ENCODE measurements at places on chromosomes 3 and 15.

- DNase-seq: no peak
These were observed 991.8 kb downstream of the GBE1 start for GRCh38 chr3:80769683-80770082.

- no peak for DNase-seq
These were observed 28.8 kb downstream of the GRAMD2A start for GRCh38 chr15:72168808-72169190.

GRCh38 chr15:56160966-56161365 is 82.7 kb downstream of the RFX7 start:
- no peak for DNase-seq

DNA sequence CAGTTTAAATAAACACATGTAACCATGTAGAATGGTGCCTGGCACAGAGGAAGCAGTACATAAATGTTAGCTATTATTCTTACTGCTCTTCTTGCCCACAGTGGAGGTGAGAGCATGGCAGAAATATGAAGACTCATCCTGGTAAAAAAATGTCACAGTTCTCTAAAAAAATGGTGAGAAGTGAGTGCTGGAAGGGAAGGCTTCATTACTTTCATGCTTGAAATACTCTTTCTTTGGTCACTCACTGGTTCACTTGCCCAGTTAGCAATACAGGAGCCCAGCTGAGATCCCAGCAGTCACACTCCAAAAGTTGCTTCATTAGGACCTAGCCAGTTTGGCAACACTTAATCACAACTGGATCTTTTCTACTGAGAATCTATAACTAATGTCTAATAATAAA is 1017.2 kb downstream of the TUSC7 start:
- DNase-seq: no peak

DNA sequence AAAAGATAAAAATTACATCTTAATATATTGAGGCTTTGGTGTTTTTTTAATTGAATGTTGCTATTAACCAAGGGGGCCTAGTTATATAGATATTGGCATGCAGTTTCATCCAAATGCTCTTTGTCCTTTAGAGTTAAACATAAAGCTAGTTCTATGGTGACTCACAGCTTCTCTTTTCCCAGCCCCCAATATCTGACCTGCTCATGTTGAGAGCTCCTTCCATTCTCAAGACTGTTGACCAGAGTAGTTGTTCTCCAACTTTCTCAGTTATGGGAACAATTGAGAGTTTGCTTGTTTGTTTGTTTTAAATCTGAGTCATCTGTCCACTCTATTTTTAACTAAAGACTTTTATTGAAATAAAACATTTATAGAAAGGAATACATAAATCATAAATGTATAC is 15.8 kb upstream of the RARB start:
- DNase-seq: no peak

DNA sequence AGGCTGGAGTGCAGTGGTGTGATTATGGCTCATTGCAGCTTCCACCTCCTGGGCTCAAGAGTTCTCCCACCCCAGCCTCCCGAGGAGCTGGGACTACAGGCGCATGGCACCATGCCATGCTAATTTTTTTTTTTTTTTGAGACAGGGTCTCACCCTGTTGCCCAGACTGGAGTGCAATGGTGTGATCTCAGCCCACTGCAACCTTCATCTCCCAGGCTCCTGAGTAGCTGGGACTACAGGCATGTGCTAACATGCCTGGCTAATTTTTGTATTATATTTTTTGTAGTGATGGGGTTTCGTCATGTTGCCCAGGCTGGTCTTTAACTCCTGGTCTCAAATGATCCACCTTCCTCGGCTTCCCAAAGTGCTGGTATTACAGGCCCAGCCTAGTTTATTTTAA is 4.0 kb downstream of the TEX9 start:
- no peak for DNase-seq

DNA sequence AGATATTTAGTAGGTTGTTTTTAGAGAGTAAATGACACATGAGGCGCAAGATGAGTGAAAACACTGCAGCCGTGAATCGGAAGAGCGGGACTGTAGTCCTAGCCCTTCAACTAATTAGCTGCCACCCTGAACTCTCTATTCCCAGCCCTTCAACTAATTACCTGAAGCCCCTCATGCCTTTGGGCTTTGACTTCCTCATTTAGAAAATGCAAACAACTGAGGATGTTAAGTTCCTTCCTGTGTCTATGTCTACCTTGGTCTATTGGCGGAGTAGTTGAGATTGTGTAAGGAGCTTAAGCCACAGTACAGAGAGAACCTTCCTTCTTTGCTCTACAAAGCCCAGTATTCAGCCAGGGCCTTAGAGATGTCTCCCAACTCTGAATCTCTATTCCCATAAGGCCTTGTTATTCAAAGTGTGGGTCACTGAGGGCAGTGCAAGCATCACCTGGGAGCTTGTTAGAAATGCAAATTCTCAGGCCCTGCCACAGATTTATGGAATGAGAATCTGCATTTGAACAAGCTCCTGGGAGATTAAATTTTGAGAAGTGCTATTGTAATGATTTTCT is 71.8 kb upstream of the SCN5A start:
- no peak for DNase-seq

DNA sequence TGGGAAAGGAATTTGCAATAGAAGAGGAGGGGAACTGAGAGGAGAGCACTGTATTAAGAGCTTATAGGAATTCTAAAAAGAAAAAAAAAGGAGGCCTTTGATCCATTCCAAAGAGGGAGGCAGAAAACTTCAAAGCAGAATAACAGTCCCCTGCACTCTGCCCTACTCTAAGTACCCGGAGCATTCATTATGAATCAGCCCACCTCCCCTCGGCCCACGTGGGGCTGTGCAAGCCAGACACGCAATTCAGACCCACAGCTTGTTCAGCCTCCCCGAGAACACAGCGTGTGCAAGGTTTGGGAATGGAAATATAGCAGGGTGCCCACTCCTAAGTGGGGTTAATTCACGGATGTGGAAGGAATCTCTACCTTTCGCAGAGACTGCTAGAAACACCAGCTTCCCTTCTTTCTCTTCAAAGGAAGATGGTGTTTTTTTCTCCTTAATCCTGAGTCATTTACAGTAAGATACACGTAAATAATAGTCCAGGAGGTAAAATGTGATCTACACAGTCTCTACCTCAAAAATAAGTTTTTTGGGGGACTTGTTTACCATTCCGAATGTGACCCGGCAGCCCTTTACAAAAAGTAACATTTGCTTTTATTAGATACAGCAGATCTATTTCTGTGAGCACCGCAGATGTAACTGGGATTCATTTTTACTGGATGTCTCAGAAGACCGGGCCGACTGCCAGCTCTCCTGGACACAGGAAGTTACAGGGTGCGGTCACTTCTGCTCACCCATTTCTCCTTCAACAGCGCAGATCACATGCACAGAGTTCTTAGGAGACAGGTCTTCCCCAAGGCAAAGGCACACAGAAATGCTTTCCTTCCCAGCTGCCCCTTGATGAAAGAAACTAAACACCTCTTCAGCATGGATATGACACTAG is 768.5 kb upstream of the CFAP20DC start:
- DNase-seq: no peak

GRCh38 chr15:71610728-71611552 is 199.4 kb upstream of the NR2E3 start:
- DNase-seq: no peak

GRCh38 chr3:163450698-163451097 is 1627.6 kb downstream of the SI start:
- no peak for DNase-seq

GRCh38 chr15:41930221-41930866 is 36.5 kb upstream of the SPTBN5 start:
- DNase-seq: no peak

DNA sequence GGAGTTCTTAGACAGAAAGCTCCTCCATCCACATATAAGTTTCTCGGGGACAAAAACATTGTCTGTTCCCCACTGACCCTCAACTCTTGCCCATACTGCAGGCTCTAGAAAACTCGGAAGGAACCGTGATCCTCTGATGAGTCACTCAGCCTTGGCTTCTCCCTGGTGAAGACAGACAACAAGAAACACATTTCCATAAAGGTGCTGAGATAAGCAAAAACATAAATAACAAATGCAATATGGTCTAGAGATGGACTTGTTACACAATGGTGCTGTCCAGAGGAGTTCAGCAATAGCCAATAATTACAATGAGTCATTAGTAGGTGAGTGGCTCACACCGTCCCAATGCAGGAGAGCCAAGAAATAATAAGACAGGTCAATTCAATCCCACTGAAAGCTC is 43.7 kb downstream of the MAGI1 start:
- DNase-seq: no peak

- DNase-seq: no peak
These were observed 134.8 kb downstream of the NSMCE3 start for GRCh38 chr15:29134641-29135308.

GRCh38 chr3:127715532-127715931 is 42.8 kb downstream of the ABTB1 start:
- no peak for DNase-seq

GRCh38 chr15:42094512-42094963 is at the start of gene PLA2G4D:
Gene PLA2G4D, minus strand, starts transcription at chr15:42094562. Its CDS starts 103 bp downstream, at chr15:42094459.
- no peak for DNase-seq

DNA sequence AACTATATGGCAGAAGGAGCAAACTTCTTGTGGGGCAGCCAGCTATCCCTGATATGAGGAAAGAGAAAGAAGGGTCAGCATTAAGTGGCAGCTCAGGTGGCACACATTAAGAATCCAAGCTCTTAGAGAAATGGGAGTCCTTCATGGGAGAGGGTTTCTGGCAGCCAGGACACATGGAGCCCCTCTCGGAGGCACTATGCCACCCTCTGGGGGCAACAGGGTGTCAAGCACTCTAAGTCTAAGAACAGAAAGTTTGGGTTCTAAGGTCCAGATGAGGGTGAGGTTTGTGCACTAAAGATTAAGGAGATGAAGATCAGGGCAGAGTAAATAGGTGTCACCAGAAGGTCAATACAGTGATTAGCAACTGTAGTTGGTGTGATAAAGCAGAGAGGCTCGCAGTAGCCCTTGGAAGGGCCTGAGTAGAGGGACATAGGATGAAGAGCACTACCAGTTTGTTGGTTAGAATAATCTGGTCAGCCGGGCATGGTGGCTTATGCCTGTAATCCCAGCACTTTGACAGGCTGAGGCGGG is 89.3 kb downstream of the ST6GAL1 start:
- DNase-seq: no peak

DNA sequence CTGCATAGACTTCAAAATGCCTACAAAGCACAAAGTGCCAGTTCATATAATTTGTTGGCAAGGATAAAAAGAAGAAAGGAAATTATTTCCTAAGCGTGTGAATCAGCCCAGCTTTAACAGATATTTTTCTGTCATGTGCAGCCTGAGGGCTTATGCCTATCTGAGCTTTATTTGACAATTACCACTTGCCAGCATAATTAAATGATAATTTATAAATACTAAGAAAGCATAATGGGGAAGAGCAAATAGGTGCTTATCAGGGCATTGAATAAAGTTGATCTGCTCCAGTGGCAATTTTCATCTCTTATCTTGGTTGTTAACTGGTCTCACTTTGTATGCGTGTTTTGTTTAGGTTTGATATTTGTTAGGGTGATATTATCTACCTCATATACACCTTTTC is 313.4 kb upstream of the DNAJC19 start:
- no peak for DNase-seq

GRCh38 chr3:159458010-159458409 is 530.6 kb upstream of the IL12A start:
- DNase-seq: peak; percentile 7

GRCh38 chr3:123568034-123568433 is 16.8 kb downstream of the HACD2 start:
- no peak for DNase-seq

DNA sequence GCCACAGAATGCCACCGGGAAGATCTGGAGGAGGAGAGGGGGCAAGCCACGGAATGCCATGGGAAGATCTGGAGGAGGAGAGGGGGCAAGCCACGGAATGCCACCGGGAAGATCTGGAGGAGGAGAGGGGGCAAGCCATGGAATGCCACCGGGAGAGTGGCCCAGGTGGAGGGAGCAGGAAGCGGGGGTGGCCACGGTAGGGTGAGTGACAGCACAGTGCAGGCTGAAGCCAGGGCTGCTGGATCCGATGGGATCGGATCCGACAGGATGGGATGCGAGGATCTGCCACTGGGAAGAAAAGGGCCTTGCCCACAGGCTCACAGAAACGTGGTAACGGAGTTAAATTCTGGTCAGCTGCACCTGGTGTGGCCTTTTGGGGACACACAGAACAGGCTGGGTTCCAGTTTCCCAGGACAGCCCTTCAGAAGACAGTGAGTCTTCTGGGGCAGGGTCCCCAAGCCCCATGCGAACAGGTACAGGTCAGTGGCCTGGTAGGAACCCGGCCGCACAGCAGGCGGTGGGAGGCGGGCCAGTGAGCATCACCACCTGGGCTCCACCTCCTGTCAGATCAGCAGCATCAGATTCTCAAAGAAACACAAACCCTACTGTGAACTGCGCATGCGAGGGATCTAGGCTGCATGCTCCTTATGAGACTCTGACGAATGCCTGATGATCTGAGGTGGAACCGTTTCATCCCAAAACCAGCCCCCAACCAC is 58.8 kb downstream of the XXYLT1 start:
- DNase-seq: no peak

DNA sequence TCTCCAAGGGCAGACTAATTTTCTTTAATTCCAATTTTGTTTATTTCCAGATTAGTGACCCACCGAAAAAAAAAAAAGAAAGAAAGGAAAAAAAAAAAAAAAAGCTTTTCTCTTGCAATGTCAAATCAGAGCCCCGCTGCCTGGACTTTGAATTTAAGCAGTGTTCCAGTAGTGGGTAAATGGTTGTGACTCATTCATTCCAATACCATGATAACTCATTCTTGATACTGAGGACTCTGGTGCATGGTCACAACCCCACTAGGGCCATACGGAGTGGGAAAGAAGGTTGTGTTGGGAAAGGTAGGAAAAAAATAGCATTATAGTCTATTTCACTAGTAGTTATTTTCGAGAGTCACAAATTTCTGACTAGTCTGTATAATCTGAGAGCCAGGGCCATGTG is 59.1 kb upstream of the COL8A1 start:
- no peak for DNase-seq

Measured in T47D (cell line).